ENCODE measurements at places on chromosomes 3 and 15.

GRCh38 chr15:52790941-52791751 is 1.0 kb upstream of the ONECUT1 start:
- no peak for DNase-seq

DNA sequence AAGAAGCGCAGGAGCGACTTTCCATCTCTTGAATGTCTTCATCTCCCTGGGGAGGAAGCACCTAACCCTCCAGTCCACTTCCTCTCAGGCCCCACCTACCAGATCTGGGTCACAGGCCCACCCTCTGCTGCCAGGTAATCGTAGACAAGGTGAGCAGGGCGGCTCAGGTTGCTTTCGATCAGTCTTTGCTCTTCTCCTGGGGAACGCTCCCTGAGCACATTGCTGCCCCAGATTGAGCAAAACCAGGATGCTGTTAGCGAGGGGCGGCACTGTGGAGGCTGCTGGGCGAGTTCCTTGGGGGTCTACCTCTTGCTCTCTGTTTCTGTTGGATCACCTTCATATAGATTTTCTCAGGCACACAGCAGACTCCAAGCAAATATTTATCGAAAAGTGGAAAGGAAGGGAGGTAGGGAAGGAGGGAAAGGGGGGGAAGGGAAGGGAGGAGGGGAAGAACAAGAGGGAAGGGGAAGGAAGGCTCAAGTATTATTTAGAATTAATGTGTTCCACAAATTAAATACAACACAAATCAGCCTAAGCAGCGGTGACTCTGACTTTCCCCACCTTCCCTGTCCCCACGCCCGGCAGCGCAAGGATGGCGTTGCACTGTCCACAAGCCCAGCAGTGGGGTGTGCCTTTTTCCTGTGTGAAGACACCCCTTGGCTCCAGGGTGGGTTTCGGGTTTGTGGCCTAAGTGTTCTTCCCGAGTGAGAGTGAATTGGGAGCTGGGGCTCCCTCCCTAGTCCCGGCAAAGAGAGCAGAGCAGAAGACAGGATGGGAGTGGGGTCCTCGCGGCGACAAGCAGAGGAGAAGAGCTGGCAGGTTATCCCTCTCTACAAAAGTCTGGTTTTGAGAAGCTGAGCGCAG is 6.1 kb upstream of the PCSK6 start:
- no peak for DNase-seq

GRCh38 chr3:177478170-177478867 is 281.0 kb upstream of the TBL1XR1 start:
- DNase-seq = peak; percentile 100

DNA sequence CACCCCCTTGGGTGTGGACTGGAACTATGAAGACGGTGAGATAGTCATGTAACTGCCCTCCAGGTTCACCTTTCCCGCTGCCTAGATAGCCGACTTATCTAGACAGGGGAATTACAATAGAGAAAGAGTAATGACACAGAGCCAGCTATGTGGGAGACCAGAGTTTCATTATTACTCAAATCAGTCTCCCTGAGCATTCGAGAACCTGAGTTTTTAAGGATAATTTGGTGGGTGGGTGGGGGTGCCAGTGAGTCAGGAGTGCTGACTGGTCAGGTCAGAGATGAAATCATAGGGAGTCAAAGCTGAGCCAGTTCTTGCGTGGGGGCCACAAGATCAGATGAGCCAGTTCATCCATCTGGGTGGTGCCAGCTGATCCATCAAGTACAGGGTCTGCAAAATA is 19.7 kb upstream of the DNAJC19 start:
- DNase-seq = no peak

- no peak for DNase-seq
These were observed 2.3 kb upstream of the FYCO1 start for GRCh38 chr3:45997942-45998341.

- DNase-seq = no peak
These were observed 331.2 kb upstream of the TBL1XR1 start for GRCh38 chr3:177528306-177529070.

DNA sequence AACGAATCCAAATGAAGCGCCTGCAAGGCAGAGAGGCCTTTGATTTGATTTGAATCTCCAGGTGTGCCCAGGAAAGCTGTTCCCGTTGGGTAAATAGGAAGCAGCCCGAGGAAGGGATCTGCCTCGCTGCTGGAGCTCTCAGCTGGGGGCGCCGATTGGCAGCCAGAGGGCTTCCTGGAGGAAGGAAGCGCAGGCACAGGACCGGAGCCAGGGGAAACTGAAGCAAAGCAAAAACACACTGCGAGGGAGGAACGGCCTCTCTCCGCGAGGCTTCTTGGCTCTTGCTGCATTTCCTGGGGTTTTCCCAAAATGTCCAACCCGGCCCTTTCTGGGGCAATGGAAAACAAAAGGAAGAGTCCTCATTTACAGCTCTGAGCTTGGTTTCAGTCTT is 80.3 kb downstream of the TMEM266 start:
- no peak for DNase-seq

- peak; percentile 27 for DNase-seq
These were observed 1.2 kb downstream of the BLOC1S6 start for GRCh38 chr15:45588219-45588875.

DNA sequence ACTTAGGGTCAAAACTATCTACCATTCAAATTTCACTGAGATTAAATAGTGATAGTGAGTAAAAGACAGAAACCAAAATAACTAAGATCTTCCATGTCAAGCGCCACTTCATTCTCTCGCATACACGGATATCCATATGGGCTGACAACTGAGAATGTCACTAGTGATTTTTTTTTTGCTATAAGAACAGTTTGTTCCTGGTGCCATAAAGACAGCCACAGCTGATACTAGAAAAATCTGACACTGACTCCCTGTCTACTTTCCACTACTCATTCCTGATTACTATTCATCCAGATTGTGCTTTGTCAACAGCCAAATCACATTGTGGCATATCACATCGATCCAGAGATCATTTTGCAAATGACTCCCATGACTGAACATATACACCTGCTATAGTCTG is 45.8 kb upstream of the CDAN1 start:
- DNase-seq = no peak

DNA sequence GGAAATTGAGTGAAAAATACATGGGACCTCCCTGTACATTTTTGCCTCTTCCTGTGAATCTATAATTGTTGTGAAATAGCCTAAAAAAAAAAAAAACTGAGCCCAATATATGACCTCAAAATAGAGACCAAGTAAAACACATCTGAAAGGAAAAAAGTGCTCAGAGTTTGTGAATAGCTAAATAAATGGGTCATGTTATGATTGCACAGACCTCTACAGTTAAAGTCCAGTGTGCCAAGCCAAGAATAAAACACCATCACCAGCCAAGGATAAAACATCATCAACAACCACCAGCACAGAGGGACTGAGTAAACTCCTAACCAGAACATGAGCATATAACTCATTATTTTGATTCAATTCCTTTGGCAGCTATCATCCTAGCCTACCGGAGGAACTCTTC is 115.6 kb upstream of the AGTR1 start:
- DNase-seq = peak; percentile 46

- peak; percentile 98 for DNase-seq
These were observed 378.7 kb upstream of the TGFBR2 start for GRCh38 chr3:30227571-30228301.

DNA sequence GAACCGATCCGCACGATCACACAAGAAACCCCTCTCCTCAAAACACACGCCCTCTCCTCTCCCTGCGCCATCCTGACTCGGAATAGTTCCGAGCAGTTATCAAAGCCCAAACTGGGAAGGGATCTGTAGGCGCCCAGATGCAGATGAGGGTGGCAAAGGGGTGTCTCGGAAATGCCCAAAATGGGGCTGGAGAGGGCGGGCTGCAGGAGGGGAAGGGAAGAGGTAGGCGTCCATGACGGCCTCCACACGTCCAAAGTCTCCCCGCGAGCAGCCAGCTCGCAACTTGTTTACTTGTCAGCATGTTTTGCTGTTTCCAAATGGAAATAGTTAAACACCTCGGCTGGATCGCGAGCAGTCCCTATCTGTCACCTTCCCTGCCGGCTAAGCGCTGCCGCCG is 1.5 kb downstream of the NTRK3 start:
- no peak for DNase-seq

- DNase-seq = no peak
These were observed 15.9 kb downstream of the PPM1L start for GRCh38 chr3:160771811-160772459.

DNA sequence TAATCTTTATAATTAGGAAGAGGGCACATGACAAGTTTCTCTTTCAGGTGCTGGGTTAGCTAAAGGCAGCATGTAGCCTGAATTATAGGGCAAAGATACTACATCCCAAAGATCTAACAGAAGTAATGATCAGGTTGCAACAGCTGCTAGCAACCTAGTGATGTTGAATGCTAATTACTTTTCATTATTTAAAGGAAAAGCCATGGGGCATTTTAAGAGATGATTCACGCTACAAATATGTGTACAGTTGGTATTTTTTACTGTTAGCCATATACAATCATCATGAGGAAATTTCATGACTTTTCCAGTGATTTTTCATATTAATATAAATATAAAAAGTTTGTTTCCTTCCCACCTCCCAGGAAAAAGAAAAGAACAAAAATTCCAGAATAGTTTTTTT is 43.0 kb downstream of the NEK10 start:
- DNase-seq = peak; percentile 57

- no peak for DNase-seq
These were observed 51.1 kb downstream of the POMGNT2 start for GRCh38 chr3:43054754-43055153.

GRCh38 chr15:68415501-68416157 is 16.3 kb downstream of the ITGA11 start:
- no peak for DNase-seq

DNA sequence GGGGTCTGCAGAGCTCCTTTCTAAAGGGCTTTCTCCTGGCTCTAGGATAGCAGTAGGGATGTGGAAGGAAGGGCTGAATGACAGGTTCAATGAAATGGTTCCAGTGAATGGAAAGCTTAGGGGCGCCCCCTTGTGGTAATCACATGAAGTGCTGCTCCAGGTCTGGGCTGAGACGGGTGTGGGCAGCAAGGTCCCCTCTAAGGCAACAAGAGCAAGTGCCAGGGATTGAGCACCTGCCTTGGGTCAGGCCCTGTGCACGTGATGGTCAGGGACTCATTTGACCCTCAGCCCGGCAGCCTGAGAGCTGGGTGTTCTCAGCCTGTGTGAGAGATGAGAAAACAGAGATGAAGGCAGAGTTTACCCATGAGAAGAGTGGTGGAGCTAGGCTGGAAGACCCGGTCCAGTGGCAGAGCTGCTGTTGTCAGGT is 12.1 kb upstream of the CX3CR1 start:
- peak; percentile 65 for DNase-seq

- no peak for DNase-seq
These were observed 6.6 kb downstream of the KATNBL1 start for GRCh38 chr15:34203305-34203704.

Data from choroid plexus epithelial cell (primary cell).